ENCODE measurements at places on chromosomes 3 and 15. TPM values are rescaled to one million over a fixed set of nuclear protein-coding genes. Genes with fewer than 3 reads are reported as not detected.

ZNF662 gene
- total RNA-seq, result 5.6 TPM

GRCh38 chr15:22265056-22265945 lies 185.0 kb downstream of the OR4M2 start:
- no peak overlapping the region for H3K4me3 ChIP-seq
- peak overlapping the region; percentile 15 for H3K27ac ChIP-seq
- DNase-seq, result peak; percentile 28
- H3K4me1 ChIP-seq, result peaks cover 17% of the 10 kb centered on the region
- no peaks in the 10 kb centered on the region for H3K27me3 ChIP-seq

DLG1 gene
- 86.8 TPM for total RNA-seq

NRG4 gene
- total RNA-seq, result not detected

ADAMTS7 gene
- not detected for total RNA-seq

DNA sequence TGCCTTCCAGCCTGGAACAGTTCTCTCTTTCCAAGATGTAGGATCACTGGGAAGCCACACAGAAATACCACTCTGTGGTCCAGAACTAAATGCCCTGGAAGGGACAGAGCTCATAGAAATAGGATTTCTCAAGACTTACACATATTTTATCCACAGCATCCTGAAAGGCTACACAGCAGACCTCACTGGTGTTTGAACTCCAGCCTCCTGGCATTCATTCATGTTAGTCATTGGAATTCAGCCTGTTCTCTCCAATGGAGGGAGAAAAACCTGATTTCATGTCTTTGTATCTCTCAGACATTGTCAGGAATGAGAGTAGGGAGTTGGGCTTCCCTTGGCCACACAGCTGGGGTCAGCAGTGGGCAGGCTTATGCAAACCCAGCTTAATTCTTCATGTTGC lies 121.1 kb upstream of the PPP2R3A start:
- H3K27me3 ChIP-seq, result no peaks in the 10 kb centered on the region
- H3K27ac ChIP-seq, result no peak overlapping the region
- H3K36me3 ChIP-seq, result no peaks in the 10 kb centered on the region
- no peak for DNase-seq
- no peaks in the 10 kb centered on the region for H3K4me1 ChIP-seq

GRCh38 chr3:116000311-116000710 lies 377.0 kb downstream of the GAP43 start:
- H3K4me3 ChIP-seq, result no peak overlapping the region
- H3K36me3 ChIP-seq, result no peaks in the 10 kb centered on the region
- H3K27ac ChIP-seq, result no peak overlapping the region
- no peaks in the 10 kb centered on the region for H3K27me3 ChIP-seq
- H3K4me1 ChIP-seq, result no peaks in the 10 kb centered on the region

SLC2A2 gene
- not detected for total RNA-seq

GRCh38 chr3:101778385-101779046 lies 495 bp upstream of the NXPE3 start:
- H3K27ac ChIP-seq, result peak overlapping the region; percentile 88
- DNase-seq, result no peak
- no peaks in the 10 kb centered on the region for H3K27me3 ChIP-seq
- no peaks in the 10 kb centered on the region for H3K36me3 ChIP-seq
- peak overlapping the region; percentile 60 for H3K4me3 ChIP-seq
- peaks cover 27% of the 10 kb centered on the region for H3K4me1 ChIP-seq

DNA sequence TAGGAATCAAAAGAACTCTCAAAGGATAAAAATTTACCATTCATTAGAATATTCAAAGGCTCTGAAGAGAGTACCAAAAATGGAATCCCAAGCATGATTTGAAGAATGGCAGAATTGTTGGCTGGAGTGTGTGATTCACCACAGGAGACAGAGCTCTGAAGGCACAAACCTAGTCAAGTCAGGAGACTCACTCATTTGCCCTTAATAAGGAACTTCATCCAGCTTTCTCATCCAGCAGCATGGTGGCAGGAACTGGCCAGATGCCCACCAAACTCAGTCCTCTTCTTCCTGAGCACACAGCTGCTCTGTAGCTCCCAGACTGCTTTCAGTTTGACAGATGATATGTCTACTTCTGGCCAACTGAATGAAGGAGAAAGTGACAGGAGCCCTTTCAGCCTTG lies 16.5 kb upstream of the HEG1 start:
- no peaks in the 10 kb centered on the region for H3K27me3 ChIP-seq
- H3K36me3 ChIP-seq, result no peaks in the 10 kb centered on the region
- H3K27ac ChIP-seq, result no peak overlapping the region

DNA sequence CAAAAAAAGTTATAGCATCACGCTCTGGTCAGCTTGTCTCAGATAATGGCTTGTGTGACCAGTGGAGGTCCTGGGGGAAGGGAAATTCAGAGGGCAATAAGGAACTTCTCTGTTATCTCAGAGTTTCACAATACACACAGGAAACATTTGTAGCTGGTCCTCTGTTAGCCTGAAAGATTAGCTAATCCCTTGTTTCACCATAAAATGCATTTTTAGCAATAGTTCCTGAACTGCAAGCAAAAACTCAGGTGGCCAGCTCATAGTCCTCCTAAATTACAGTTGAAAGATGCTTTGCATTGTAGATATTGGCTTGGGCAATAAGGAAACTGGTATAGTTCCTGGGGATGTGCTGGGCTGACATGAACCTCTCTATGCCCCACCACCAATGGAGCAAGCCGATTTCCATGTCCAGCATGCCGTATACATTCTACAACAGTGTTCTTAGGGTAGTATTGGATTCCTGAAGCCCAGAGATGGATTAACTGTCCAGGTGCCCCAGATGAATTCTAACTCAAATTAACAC lies 141.5 kb upstream of the TBL1XR1 start:
- H3K27me3 ChIP-seq, result no peaks in the 10 kb centered on the region
- H3K36me3 ChIP-seq, result no peaks in the 10 kb centered on the region
- peaks cover 17% of the 10 kb centered on the region for H3K4me1 ChIP-seq

WNT5A gene
- not detected for total RNA-seq

- peak; percentile 29 for DNase-seq
- no peaks in the 10 kb centered on the region for H3K4me1 ChIP-seq
- no peak overlapping the region for H3K4me3 ChIP-seq
Observed at GRCh38 chr3:148943506-148944205, 47.7 kb upstream of the GYG1 start.

DNA sequence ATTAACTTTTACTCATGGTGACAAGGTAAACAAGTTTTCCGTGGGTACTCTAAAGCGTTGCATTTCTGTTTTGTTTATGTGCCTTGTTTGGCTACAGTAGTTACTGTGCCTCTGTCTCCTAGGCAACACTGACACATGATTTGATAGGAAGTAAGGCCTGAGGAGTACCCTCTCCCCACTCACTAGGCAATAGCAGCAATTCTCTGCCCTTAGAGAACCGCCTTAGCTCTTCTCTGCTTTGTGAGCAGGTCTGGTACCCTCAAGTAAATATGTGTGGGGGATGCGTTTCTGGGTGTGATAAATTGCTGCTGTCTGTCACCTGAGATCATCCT lies at the start of gene IL5RA:
Gene IL5RA (minus strand): TSS at position 76 of the 332 bp plus-strand sequence. CDS start 5,390 bp downstream, outside the sequence.
- H3K27ac ChIP-seq, result no peak within 1 kb of the TSS
- H3K36me3 ChIP-seq, result no peaks in the 10 kb centered on the region
- H3K4me3 ChIP-seq, result no peak within 1 kb of the TSS
- DNase-seq, result no peak
- no peaks in the 10 kb centered on the region for H3K4me1 ChIP-seq

PCLAF gene
- total RNA-seq, result 0.85 TPM
